ENCODE measurements at places on chromosomes 6 and 20.
A peak's percentile ranks its signal among the peaks of the same experiment; 100 is the strongest.

DNA sequence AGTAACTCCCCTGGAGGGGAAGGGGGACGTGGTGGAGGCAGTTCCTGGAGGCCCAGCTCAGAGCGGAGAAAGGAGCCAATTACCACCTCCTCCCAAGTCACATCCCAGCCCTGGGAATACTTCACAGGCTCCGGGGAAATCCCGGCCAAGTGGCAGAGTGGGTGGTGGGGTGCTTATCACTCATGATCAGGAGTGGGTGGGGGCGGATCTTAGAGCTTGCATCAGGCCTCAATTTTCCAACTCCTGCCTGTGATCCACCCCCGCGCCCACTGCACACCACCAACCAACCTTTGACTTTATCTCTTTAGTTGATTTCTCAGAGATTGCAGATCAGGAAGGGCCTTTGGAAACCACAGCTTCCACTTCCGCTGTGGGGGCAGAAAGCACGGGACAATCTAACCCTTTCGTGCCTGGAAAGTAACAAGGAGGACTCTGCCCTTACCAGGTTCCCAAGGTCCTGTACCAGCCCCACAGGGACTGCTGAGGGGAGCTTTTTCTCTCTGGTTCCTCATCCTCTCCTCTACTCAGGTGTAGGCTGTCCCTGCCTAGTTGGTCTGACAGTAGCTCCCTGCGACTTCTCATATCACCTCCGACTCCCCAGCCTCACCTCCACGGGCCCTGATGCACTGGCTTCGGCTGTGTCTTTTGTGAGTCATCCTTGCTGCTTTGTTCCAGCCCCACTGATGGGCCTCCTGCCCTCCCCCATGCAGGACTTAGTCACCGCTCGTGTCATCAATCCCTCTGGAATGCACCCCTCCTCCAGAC, 24.9 kb upstream of the IER3 start:
- DNase-seq: peak; percentile 50

DNA sequence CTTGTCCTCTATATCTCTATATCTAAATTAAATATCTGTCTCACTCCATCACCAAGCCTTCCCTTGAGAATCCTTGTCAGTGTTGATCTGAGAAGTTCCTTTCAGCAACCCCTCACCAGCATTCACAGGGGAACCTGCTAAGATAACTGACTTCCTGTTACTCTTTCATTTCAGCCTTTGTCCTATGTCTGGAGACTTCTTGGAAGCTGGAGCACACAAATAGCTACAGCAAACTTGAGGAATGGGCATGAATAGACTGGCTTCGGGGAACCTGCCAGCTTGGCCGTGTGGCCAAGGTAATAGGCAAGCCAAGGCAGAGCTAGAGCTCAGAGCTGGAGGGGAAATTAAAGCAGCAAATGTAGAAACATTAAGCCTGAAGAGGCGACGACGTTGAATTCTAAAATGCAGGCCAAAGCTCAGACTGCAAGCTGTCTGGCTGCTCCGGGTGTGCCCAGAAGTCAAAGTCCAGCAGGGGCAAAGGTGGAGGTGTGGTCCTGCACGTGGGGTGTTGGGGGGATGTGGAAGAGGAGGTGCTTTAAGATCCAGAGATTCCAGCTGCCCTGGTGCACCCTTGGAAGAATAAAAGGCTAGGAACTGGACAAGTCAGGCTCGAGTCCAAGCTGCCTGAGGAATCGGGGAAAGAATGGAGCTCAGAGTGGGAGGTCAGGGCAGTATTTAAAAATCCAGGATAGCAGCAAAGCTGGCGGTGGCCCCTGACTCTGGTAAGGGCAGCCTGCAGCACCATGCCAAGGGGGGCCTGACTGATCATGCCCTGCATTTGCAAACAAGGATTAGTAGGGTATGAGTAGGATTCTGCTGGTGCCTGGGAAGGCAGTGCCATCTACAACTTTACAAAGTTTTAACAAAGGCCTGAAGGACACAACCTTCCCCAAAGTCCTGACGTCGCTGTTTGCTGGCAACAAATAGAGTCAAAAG, 185.0 kb upstream of the SGK1 start:
- no peak for DNase-seq

DNA sequence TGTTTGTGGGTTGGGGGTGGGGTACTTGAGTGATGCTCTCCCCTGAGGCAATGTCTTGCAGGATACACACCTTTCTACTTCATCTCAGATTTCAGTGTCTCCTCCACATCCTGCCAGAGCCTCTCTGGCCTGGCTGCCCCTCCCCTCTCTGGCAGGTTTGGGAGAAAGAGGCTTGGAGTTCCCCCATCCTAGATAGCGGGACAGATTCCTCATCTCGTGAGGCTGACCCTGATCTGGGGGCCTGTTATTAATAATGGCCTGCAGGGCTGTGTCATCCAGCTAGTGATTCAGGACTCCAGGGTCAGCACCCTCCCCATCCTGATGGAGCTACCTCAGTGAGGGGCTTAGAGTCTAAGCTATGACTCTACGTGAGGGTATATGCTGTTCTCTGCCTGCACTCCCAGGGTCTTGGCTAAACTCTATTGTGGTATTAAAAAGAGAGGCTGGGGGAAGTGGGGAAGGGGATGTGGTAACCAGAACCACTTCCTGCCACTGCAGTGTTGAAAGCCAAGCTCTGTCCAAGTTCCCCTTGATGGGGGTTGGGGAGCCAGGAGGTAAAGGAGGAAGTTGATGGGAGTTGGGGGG, 3.7 kb upstream of the MMP9 start:
- DNase-seq: no peak

DNA sequence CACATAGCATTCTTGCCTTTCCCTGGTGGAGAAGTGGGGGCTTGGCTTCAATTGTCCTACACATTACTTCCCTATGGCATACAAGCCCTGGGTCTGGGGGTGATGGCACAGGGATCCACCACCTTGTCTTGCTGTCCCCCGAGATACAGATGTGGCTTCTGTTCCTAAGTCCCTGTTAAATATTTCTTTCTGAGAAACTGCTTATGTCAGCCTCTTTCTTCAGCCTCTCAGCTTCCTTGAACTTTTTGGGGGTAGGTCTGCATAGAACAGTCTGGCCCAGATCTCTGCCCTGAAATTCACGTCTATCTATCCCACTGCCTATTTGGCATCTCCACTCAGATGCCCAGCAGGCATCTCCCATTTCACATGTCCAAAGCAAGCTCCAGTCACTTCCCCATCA, 177.4 kb downstream of the SCP2D1 start:
- no peak for DNase-seq

GRCh38 chr20:39395478-39396291, 433.5 kb downstream of the DHX35 start:
- no peak for DNase-seq

GRCh38 chr6:8180327-8181159, 78.2 kb upstream of the EEF1E1 start:
- DNase-seq: no peak

GRCh38 chr6:46323312-46323965, 152.7 kb upstream of the ENPP5 start:
- no peak for DNase-seq

GRCh38 chr6:54244430-54244829, 63.8 kb upstream of the TINAG start:
- DNase-seq: no peak

DNA sequence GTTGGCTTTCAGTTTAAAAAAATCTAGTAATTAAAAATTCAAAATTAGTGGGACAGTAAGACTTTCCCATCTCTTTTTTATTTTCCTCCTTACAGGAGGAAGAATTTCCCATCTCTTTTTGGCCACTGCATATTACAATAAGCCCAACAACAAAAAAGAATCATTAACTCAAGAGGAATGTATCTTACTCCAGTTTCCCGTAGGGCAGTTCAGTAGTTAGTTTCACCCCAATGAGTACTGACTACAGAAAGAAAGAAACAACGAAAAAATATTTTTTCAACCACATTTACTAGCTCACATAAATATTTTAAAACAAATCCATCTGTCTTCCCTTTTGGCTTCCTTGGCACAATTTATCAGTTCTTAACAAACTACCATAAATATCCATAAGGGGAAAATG, 14.9 kb upstream of the BLOC1S5 start:
- no peak for DNase-seq

GRCh38 chr6:16949716-16950115, 152.1 kb upstream of the STMND1 start:
- no peak for DNase-seq

GRCh38 chr20:41567615-41568014, 50.6 kb downstream of the CHD6 start:
- DNase-seq: no peak

DNA sequence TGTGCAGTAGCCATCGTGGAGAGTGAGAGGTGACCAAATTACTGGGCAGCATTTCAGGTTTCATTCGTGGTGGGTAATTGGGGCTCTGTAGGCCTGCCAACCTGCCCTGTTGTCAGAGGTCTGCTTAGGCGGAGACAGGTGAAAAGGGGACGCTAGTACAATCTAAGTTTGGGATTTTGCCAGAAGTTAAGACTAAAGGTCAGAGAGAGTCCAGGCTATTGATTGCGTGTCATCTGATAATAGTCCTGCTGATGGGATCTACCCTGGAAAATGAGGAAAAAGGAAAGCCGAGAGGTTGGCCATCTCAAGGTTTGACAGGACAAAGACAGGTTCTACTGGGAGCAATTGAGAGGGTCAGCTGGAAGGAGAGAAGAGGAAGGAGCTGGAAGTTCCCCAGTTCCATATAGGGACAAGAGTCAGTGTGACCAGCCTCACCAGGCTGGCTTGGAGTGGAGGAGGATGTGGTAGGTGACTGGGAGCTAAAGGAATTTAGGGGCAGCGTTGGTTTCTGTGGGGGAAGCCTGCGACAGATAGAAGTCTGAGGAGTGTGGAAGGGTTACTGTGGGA, 10.9 kb downstream of the ARFGEF2 start:
- DNase-seq: no peak

- no peak for DNase-seq
Measured at GRCh38 chr20:63325554-63326313, 32.7 kb downstream of the COL20A1 start.

DNA sequence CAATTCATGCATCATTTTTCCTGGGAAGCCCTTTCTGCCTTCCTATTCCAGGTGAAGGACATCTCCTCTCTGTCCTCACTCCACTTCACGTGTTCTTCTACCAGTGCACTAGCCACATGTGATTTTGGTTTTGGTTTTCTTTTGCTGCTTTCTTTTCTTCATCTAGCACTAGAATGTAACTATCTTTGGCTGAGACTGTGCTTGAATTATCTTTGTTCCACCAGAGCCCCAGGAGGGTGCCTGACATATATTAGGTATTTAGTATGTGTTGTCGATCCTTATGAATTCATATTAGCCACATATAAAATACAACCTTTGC, 79.9 kb downstream of the VGLL2 start:
- DNase-seq: no peak
